ENCODE measurements at places on chromosomes 2 and 18.
A peak's percentile ranks its signal among the peaks of the same experiment; 100 is the strongest.

DNA sequence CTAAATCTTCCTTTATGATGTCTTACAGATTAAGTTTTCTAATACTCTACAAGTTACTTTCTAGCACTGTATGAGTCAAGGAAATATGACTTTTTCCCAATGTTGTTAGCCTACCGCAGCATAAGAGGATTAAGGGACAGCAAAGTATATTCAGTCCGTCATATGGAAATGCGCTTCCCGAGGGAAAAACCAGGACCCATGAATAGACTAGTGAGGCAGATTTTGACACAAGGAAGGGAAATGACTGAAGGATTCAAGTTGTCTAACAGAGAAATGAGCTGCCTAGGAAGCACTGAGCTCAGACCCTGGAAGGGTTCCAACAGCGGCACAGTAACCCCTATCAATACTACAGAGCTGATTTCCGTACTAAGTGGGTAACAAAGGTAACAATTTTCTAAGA, 12.0 kb downstream of the SEPTIN10 start:
- no peak for DNase-seq

DNA sequence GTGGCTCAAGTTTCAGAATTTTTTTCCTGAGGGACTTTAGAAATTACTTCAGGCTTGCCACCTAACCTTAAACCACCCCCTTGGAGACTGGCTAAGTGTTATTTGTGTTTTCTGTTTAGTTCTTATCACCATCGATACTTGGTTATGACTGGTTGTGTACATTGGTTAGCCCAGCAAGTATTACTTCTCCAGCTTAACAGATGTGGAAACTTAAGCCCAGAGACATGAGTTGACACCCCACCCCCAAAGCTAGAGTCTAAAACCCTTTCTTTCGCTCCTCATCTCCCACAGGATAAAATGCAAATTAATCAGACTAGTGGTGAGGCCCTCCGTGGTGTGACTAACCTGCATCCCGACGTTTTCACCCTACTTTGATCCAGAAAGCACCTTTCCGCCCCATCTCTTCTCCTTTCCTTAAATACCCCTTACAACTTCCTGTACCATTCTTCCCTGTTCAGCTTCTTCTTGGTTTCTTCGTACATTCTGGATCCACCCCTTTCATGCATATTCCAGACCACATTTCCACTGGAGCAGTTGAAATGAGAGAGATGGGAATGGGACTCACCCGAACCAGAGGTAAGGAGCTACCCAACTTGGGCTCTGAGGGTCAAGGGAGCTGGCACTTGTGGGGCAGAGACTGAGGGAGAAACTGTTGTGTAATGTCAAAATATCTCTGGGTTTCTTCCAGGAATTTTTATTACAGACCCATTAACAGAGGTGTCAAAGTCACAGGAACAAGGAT, 819 bp upstream of the MAP3K2 start:
- no peak for DNase-seq

DNA sequence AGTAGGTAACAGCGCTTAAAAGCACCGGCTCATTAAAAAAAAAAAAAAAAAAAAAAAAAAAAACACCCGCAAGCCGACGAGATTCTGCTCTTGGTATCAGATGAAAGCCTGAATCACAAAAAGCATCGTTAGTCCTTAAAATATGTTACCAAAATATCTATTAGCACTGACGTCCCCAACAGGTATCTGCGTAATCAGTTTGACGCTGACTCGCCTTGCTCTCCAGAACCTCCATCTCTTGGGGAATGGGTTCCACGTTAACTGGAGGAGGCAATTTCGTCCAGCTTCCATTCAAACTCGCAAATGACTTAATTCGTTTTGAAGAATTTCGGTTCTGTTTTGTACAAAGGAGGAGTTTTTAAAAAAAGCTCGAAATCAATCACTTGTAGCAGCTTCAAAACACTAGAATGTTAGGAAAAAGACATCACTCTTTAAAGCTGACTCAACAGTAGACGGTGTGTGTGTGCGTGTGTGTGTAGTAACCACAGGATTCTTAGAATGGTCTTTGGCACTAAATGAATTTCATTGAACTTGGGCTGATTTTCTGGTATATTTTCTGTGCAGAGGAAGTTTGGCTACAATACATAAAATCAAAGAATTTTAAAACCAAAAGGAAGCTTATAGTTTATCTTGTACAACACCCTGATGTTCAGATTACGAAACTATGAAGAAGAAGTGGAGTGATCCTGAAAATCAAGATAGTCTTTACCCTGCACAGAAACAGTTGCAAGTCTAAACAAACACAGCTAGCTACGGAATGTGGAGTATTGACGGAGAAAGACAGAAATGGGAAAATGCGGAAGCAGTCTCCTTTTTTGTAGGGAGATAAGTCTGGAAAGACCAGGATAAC, 1.1 kb upstream of the PGAP1 start:
- DNase-seq: peak; percentile 30

DNA sequence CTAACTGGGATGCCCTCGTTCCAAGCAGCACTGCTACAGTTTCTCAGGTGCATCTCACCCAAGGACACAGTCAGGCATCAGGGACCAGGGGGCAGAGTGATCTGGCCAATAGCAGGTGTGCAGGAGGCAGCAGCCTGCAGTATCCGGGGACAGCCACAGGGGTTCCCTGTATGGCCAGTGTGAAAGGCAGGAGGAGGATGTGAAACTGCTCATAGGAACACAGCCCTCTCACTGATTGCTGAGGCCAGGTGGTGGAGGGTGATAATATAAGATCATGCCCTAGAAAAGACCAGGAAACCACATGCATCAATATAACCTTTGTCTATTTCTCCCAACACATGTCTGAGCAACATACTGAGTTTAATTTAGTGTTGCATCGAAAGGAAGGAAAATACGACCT, 112.7 kb upstream of the TACR1 start:
- DNase-seq: peak; percentile 88

GRCh38 chr18:59264121-59264571, 9.1 kb downstream of the RAX start:
- DNase-seq: no peak

DNA sequence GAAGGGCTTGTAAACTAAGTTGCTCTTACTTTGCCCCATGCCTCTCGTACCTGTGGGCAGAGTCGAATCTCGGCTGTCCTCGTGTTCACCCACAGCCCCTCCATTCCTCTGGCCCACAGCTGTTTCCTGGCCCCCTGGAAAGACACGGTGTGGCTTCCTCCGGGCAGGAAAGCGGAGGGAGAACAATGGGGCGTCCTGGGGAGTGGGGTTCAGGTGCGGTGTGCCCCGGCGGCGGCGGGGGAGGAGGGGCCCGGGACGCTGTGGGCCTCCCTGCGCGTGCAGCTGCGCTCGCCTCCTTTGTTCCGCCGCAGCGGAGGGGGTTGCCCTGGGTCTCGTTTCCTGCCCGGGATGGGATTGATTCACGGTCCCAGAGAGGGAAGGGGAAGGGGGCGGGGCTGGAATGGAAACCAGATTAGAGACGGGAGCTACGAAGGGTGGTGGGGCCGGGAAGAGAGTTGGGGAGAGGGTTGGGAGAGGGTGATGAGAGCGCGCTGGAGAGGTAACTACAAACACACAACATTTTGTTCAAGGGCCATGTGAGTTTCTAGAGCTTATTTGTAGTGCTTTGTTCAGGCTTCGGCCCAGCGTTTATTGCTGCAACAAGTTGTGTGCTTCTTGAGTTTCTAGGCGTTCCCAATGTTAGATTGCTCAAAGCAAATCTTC, 796 bp downstream of the MYO1B start:
- no peak for DNase-seq

GRCh38 chr2:216653931-216654365, 20.7 kb downstream of the IGFBP2 start:
- no peak for DNase-seq

DNA sequence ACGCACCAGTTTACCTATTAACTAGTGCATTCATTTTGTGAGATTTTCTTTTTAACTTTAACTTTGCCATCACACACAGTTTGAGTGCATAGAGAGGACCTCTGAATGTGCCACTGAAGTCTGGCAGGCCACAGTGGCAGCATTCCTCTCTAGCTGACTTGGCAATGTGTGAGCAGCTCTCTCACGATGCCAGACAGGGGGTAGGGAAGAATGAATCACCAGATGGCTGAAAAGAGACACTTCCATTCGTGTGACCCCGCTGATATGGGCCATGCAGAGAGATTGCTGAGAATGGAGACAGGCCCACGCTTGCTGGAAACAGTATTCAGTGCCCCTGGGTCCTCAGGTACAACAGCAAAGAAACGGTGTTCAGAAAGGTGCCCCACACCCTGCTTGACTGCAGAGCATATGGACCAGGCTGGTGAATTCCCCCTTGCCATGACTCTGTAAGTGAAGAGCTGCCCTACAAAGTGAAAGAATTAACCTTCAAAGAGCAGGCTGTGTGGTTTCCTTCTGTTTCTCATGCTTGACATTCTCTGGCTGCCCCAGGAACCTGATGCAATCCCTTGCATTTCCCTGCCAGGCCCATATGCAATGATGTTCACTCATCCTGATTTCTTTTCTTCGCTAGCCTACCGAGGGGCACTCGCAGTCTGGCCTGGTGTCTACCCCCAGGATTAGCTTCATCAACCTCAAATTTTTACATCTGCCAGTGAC, 236.1 kb downstream of the CDH20 start:
- no peak for DNase-seq

- no peak for DNase-seq
These were observed 154.5 kb upstream of the LRRTM1 start for GRCh38 chr2:80459028-80459427.

GRCh38 chr2:31013301-31013700, 124.9 kb downstream of the GALNT14 start:
- DNase-seq: no peak

DNA sequence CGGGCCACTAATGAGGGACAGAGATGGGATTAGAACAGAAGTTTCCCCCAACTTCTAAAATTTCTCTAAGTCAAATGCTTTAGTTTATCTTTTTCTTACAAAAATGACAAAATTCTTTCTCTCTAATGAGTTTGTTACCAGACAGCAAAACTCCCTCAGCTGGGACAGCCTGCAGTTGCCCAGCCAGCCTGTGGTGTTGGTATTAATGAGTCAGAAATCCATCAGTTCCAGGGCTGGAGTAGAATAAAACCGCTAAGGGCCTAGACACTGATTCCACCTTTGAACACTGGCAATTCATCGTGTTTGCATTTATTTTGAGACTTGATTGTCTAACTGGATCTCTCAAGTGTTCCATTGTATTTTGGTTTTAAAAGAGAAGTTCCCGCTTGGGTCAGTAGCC, 38.3 kb upstream of the SMAD2 start:
- no peak for DNase-seq

GRCh38 chr2:102033031-102033749, 41.4 kb downstream of the IL1R2 start:
- DNase-seq: peak; percentile 21

- peak; percentile 43 for DNase-seq
These were observed 64.4 kb downstream of the KLHL29 start for GRCh38 chr2:23449413-23449812.

GRCh38 chr2:122150524-122151280, 395.3 kb downstream of the TSN start:
- no peak for DNase-seq

GRCh38 chr18:74171910-74172606, 23.7 kb downstream of the TIMM21 start:
- DNase-seq: no peak

GRCh38 chr2:40511661-40512213, 59.8 kb upstream of the SLC8A1 start:
- no peak for DNase-seq

GRCh38 chr2:239028253-239028619, 180.4 kb downstream of the TWIST2 start:
- DNase-seq: no peak

Measured in NAMALWA (cell line).